ENCODE measurements at places on chromosomes 5 and 9.

DNA sequence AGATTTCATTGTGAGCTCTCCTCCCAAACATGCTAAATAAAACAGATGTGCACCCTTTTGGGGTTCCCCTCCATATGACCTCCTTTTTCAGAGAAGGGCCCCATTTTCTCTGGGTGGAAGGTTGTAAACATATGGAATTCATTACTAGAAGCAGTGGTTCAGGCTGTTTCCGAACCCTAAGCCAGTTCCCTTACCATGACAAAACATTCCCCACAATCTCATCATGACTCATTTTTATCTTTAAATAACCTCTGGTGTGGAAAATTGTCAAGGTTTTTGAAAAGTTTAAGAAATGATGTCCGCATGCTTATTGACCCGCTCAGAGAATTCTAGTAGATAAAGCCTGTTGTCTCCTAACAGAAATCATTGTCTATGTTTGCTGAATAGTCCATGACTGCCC lies 127.3 kb upstream of the PIK3R1 start:
- peak; percentile 92 for DNase-seq

- DNase-seq: peak; percentile 12
Observed at GRCh38 chr5:612498-613424, 621 bp downstream of the CEP72 start.

DNA sequence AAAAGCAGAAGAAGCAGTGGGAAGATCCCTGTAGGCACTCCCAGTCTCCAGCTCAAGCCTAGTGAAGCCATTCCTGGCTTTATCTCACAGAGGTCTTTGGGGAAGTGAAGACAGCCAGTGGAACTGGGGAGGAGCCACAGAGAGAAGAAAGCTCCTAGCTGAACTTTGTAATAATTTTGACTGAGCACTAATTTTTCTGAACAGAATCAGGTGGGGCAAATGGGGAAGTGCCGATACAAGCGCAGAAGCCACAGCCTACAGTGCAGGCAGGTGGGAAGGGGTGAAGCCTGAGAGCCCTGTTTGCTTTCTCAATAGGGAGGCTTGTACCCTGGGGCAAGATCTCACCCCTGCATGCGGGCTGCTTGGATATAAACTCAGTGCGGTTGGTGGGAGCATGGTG lies 48.4 kb upstream of the SNAPC3 start:
- no peak for DNase-seq

- DNase-seq: no peak
Observed at GRCh38 chr5:4661326-4661725, 478.8 kb upstream of the ADAMTS16 start.

- no peak for DNase-seq
Observed at GRCh38 chr5:60018091-60018490, 124.6 kb upstream of the PDE4D start.

GRCh38 chr5:125463466-125464092 lies 717.1 kb upstream of the ZNF608 start:
- peak; percentile 41 for DNase-seq

DNA sequence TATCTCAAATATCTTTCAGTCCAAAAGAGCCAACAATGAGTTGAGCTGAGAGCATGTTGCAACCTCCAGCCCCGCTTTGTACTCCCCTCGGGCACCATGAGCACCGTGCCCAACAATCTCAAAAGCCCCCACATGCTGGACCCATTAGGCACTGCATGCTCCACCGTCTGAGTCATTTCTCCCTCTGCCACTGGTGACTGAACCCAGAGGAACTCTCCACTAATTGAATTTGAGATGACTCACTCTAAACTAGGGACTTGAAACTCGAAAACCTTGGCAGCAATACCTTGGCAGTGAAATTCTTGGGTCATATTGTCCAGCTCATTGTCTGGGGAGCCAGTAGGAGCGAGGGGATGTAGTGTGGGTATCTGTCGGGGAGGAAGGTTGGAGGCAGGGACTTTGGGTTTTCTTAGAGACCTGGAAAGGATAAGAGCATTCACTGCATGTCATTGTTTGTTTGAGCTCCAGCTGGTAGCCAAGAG lies 49.9 kb upstream of the SLIT3 start:
- DNase-seq: peak; percentile 99

GRCh38 chr5:72151646-72152045 lies 44.4 kb downstream of the MAP1B start:
- DNase-seq: peak; percentile 77

DNA sequence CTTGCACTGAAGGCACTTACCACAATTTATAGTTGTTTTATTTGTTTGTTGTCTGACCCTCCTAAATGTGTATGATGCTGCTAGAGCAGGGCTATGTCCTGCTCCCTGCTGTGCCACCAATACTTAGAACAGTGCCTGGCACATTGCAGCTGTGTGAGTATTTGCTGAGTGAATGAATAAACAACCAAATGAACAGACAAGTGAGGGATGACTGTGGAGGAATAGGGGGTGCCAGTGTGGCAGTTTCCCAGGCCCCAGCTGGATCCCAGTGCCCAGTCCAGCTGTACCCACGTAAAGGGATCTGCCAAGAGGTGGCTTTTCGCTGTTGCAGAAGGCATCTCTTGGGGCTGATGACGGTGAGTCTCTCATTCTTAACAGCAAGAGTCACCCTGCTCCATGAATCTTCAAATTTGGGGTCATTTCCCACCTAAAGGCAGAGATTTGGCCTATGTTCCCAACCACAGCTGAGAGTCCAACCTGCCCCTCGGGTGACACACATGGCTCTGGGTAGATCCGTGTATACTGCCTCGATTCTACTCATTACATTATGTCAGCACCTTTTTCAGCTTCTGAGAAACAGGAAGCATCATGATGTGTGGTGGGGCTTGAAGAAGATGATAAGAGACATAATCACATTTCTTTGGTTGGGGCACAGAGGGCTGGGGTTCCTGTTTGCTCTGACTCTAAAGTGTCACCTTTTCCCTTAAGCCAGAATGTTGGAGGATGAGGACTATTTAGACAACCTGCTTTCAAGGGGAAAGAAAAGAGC lies 14.3 kb downstream of the IL5 start:
- no peak for DNase-seq

DNA sequence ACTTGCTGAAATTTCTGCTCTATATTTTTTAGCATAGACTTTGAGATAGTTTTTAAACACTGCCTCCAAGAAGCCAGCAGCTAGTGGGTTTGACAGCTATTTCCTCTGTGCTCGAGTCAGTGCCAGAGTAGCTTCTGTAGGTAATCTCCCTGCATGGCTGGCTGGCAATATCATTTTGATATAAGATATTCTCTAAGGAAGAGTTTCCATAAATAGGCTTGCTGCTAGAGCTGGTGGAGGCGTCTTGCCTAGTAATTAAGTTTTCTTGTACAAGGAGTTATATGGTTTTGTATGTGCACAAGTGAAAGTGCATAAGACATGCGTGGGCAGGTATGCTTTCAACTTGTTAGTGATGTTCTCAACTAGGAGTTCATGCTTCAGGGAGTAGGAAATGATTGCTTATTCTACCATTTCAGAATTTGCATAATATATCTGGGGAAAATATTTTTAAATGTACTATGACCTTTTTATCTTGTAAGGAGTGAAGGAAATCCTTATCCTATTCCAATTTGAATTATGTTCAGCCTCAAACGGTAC lies 74.1 kb upstream of the CCL21 start:
- no peak for DNase-seq

DNA sequence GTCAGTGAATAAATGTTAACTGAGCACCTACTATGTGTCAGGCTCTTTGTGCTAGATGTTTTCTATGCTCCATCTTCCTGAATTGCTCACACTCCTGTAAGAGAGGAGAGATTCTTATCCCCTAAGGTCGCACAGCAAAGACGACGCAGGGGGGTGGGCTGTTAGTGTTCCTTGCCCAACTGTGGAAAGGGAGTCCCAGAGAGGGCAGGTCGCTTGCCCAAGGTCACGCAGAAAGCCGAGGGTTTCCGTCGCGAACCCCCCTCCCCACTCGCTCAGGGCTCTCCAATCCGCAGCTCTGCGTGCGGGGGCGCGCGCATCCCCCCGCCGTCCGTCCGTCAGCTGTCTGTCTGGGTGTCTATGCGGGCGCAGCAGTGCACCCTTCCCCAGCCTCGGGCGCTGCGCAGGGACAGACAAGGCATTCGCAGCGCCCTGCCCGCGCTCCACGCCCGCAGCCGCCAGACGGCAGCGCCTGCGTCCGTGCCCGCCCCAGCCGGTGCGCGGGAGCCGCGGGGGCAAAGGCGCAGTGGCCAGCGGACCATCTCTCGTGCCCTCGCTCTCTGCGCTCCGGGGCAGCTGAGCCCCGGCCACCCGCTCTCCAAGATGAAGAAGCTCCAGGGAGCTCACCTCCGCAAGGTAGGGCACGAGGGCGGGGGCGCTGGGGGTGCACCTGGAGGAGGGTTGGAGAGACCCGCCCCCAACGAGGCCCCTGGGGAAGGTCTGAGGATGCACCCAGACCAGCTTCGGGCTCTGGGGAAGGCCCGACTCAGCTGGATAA lies at the start of gene SLC6A7:
TSS of gene SLC6A7 (plus strand) at position 335 of the 775 bp plus-strand sequence. CDS start at position 601, 266 bp downstream.
- DNase-seq: no peak

DNA sequence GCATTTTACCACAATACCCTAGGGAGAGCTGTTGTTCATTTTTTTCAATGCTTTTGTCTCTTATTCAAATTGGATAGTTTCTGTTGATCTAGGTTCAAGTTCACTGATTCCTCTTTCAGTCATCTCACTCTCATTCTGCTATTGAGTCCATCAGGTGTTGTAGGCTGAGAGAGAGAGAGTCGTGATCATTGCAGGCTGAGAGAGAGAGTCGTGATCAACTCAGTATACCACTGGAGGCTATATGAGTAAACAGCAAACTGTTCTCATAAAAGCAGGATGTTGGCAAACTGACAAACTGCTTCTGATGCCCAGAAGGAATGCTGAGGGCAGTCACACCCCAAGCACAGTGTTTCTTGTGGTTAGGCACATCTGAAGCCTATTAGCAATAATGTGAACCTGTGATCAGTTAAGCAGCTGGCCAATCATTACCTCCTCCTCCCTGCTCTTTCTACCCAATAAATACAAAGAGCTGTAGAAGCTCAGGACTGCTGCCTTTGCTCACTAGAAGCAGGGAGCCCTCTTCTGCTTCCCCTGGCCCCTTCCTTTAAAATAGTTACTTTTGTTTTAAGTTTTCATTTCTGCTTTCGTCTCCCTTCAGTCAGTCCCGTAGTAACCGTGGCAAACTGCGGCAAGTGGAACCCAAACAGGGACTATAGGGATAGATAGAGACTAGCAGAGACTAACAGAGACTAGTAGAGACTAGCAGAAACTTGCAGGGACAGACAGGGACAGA lies 476.1 kb upstream of the ACO1 start:
- peak; percentile 8 for DNase-seq

- no peak for DNase-seq
Observed at GRCh38 chr5:109936996-109937395, 247.3 kb downstream of the MAN2A1 start.

DNA sequence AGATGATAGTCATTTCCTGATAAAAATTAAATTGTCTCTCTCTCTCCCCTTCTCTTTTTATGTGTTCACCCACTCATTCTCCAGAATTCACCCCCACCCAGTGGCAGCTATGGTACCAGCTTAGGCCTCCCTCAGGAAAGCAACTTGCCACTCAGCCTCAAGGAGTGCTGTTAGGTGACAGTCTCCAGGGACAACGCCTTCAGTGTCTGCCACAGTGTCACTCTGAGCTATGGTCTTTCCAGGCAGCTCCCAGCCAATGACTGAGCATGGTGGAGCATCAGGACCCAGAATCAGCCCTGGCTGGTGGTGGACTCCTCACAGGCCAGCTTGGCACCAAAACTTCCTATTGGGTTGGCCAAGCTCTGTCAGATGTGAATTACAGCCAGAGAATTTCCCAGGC lies 140.9 kb upstream of the PIK3R1 start:
- no peak for DNase-seq

DNA sequence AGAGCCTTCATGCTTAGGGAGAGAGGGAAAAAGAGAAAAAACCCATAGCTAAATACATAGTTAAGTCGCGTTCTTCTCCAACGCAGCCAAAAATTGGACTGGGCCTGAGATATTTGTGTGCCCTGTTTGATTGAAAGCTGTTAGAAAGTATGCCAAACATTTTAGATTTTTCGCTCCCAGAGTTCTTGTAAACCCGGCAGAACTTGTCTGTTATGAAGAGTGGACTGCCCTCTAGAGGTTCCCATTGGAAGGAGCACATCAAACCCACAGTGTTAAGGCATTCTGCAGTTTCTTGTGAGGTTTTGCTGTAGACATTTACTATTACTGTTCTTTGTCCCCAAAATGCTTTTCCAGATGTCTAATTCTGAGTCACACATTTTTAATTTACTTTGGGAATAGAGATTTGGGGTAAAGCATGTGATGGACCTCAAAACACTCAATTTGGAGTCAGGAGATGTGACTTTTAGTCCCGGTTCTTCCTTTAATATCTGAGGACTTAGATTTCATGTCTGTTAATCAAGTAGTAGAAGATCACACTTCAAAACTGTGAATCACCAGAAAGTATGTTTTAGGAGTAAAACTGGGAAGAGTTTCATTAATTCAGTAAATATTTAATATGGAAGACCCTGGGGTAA lies 96.6 kb downstream of the PCSK1 start:
- DNase-seq: peak; percentile 96

- no peak for DNase-seq
Observed at GRCh38 chr5:80143491-80143890, 108.3 kb downstream of the THBS4 start.

DNA sequence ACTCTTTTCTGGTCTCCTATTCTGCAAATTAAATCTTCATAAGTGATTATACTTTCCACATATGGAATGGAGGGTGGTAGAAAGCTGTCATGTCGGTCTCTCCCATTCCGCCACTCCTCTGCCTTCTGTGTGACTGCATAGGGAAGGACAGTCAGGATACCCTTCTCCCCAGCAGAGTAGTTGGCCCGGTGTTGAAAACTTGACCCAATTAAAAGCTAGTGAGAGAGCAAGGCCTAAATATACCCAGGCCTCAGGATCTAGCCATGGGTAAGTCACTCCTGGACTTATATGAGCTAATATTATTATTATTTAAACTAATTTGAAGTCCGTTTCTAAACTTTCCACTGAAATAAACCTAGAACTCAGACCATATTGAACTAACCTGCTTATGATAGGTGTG lies 194.8 kb downstream of the TSSK1B start:
- DNase-seq: no peak

GRCh38 chr5:65150599-65151304 lies 331.0 kb downstream of the ADAMTS6 start:
- no peak for DNase-seq

GRCh38 chr9:129027685-129028191 lies 393 bp downstream of the SH3GLB2 start:
- DNase-seq: no peak

DNA sequence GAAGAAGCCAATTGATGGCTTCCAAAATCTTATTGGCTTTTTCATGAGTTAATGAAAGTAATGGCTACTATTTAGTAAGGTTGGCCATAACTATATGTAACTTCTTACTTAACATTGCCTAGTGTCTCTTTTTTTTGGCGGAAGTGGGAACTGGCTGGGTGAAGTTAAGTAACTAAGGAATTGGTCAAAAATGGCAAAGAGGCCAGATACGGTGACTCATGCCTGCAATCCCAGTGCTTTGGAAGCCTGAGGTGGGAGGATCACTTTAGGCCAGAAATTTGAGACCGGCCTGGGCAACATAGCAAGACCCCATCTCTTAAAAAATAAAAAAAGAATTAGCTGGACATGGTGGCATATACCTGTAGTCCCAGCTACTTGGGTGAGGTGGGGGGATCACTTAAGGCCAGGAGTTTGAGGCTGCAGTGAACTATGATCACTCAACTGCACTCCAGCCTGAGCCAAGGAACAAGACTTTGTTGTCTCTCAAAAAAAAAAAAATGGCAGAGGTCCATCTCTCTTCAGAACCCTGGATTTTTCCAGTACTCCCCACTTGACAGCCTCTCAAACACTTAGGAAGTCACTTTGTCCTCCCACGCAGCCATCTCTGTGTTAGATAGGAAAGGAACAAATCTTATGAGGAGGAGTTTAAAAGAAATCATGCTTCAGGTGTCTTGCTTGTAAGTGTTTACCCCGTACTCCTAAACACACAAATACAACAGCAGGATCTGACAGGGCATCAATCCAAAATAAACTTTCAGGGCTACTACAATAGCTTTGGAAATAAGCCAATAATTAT lies 75.7 kb downstream of the TEK start:
- DNase-seq: peak; percentile 94
